LHCN-M2 (cell line): ENCODE measurements at places on chromosomes 13 and 19.

- no peak for DNase-seq
Observed at GRCh38 chr13:98575009-98575903, 1.7 kb downstream of the STK24 start.

- DNase-seq, result no peak
Observed at GRCh38 chr13:113302986-113303385, 5.9 kb downstream of the LAMP1 start.

DNA sequence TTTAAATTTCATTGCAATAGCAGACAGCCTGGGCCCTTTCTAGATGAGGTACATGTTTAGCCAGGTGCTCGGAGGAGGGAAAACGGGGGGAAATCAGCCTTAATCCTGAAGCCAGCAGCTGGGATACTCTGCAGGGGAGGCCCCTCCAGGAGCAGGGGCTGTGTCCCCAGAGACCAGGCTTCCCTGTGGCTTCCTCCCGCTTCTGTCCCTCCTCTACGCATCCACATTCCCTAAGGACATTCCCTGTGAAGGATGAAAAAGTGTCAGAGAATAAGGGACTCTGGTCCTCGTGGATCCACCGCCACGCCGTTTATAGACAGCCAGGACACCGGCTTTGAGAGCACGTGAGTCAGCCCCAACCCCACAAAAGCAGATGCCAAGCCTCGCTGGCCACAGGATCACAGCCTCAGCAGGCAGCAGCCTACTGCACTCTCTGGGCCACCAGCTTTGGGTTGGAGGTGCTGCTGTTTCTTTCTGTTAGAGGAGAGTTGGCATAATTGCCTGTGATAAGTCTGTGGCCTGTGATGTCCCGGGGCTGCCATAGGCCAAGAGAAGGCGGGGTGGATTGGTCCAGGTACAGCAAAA is 36.7 kb upstream of the RANBP3 start:
- DNase-seq, result no peak

DNA sequence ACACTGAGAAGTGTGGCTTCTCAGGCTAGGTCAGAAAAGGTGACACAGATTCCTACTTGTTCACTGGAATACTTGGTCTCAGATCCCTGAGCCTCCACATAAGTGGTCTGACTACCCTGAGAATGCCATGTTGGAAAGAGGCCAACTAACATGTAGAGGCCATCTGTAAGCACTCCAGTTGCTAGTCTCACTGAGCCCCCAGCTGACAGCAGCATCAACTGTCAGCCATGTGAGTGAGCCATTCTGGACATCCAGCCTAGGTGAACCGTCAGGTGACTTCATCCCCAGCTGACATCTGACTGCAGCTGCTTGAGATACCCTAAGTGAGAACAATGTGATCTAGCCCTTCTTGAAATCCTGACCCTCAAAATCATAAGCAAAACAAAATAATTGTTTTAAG is 18.1 kb upstream of the ARL11 start:
- DNase-seq, result peak; percentile 34

GRCh38 chr13:41307884-41308640 is 3.0 kb upstream of the NAA16 start:
- no peak for DNase-seq

DNA sequence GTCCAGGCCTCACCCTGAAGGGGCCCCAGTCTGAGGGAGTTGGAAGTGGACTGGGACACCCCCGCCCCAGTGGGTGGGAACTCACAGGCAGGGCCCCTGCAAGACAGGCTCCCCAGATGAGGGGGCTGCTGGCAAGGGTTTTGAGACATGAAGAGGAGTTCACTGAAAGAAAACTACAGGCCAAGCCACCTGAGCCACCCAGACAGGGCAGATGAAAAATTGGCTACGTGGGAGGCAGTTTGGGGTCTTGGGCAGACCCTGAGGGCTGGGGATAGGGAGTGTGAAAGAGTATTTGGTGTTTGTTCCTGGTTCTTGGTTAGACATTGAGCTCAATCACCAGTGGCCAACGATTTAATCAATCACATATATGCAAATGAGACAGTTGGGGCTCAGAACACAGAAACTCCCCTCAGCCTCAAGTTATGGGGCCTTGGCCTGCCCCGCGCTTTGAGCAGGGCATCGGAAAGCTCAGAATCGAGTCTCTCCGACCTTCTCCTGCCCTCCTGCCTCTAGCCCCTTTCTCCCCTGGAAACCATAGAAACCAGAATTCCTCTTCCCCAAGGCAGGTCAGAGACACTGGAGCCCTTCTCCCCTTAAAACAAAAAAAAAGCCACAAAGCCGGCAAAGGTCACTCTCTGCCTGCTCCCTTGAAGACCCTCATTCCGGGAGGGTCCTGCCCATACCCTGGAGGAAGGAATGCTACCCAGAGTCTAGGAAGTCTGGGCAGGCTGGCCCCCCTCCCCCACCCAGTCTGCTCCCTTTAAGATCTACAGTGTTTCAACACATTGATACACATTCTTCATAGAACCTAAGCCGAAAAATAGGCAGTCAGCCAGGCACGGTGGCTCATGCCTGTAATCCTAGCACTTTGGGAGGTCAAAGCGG is 1.3 kb upstream of the ISYNA1 start:
- peak; percentile 54 for DNase-seq

- no peak for DNase-seq
Observed at GRCh38 chr19:55389386-55390317, 3.9 kb downstream of the RPL28 start.

GRCh38 chr19:36665832-36666231 is 805 bp downstream of the ZNF461 start:
- DNase-seq, result no peak

DNA sequence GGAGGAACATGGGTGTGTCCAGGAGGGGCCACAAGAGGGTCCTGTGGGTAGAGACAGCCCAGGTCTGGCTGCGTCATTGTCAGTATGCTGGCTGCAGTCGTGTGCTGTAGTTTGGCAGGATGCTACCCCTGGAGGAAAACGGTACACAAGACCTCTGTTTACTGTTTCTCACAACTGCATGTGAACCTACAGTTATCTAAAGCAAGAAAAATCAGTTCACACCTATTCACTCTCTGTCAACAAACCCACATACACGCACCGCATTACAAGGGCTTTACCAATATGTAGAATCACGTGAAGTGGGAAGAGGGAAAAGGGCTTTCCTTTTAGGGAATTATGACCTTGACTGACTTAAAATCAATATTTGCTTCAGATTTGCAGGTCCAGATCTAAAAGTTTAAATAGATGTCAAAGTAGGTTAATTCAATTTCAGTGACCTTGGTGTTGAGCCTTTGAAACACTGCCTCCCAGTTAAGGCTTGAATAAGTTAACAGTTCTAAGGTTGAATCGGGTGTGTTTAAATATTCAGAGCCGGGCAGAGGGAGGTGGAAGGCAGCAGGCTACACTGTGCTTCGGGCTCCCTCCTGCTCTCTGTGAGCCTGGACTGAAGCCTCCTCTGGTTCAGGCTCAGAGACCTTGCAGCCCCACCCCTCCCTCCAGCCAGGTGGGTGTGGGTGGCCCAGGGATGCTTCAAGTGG is 17.2 kb upstream of the MCF2L start:
- DNase-seq, result no peak

DNA sequence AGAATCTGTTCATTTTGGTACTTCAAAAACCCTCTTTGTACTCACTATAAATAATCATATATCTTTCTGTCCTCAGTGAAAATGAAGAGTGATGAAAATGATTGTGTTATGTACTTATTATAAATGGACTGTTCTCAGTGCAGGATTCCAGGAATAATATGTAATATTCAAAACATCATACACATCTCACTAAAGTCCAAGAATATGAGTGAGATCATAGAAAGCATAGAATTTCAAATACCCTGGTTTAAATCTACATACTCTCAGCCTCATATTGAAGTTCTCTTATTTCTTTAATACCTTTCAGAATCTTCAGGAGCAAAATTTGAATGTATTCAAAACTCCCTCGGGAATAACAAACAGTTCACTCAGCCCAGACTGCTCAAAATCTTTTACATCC is 868.0 kb downstream of the SLITRK6 start:
- DNase-seq, result no peak
